ENCODE measurements at places on chromosomes 12 and 14.
A peak's percentile ranks its signal among the peaks of the same experiment; 100 is the strongest.

DNA sequence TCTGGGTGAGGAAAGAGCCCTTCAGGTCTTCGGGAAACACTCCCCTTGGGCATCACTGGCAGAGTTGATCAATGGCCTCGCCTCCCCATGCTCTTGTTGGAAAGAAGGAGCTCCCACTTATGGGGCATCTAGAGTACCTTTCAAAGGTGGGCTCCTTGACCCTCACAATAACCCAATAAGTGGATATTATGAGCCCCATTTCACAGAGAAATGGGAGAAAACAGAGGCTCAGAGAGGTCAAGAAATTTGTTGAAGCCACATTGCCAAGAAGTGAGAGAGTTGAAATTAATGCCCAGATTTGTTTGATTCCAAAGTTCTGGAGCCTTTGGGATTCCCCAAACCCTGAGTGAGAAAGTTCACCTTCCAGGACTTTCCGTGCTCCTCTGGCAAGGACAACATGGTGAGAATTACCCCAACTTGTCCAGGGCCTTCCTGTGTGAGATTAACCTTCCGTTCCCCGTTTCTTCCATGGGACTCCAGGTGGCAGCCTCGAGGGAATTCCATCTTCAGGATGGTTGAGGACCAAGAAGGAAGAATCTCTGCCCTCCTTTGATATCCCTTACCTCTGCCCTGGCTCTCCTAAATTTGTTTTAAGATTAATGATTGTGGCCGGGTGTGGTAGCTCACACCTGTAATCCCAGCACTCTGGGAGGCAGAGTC lies 7.5 kb upstream of the CHD4 start:
- DNase-seq, result peak; percentile 82

- peak; percentile 61 for DNase-seq
These were observed 373.5 kb upstream of the OR4E1 start for GRCh38 chr14:22047115-22047514.

DNA sequence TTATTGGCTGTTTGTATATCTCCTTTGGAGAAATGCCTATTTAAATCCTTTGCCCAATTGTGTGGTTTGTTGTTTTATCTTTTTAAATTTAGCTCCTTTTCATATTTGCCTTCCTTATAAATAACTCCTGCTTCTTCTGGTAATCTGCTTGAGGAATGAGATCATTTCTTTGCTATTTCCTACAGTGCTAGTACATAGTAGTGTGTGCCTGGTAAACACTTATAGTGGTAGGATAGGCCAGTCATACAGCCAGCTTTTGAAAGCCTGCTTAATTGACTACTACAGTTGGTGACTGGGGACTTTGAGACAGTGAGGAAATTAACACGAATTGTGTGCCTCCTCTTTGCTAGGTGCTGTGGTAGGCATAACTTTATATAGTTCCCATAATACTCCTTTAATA lies 68.7 kb downstream of the BORCS5 start:
- no peak for DNase-seq

DNA sequence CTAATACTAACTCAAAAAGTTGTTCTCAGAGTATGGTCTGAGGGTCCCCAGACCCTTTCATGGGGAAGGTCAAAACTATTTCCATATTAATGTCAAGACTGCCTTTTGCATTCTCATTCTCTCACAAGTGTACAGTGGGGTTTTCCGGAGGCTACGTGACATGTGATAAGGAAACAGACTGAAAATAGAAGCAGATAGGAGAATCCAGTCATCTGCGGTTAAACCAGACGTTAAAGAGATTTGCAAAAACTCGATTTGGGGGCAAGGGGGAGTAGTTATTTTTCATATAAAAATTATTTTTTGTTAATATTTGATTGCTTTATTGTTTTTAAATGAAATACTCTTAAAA lies 1.0 kb upstream of the NAP1L1 start:
- no peak for DNase-seq

DNA sequence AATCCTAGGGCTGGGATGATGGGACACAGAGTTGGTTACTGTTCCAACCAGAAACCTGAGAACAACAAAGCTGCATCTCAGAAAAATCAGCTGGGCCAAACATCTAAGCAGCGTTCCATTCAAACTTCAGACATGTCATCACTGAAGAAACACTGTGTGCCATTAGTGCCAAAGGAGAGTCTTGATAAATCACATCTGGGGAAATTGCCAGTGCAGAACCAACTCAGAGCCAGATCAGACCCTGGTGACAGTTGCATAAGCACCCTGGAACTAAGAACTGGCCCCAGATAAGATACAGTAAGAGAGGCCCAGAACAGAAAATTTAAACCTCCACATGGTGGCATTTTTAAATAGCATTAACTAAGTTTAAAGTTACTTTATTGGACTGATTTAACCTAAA lies 482.8 kb downstream of the PRKD1 start:
- DNase-seq, result no peak

- peak; percentile 68 for DNase-seq
These were observed 9.0 kb downstream of the RPS6KL1 start for GRCh38 chr14:74913986-74914573.

GRCh38 chr12:49809906-49810389 lies 18.3 kb downstream of the NCKAP5L start:
- no peak for DNase-seq

DNA sequence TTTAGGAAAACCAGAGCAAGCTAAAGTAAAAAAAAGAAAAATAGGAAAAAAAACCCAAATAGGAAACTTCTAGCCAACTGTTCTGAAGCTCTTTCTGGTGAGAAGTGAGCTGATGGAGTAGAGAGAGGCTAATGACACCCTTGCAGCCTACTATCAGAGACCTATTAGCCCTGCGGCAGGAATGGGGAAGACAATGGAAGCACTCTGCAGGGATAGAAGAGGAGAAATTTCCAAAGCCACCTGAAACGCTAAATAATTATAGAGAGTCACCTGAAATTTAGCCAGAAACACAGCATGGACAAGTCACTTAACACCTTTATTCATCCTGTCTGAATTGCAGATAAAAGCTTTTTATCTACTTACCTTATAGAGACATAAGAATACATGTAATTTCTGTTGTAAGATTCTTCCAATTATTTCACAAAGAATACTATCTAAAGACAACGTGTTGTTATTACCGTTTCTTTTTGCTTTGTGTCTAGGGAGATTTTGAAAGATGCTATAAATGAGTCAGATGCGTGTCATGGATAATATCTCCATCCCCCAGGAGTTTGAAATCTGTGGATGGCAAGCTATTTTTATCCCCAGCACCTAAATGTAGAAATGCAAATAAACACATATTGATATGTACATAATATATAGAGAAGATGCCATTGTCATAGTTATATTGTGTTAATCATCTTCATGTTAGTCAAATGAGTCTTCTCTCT lies 138.6 kb downstream of the TPH2 start:
- peak; percentile 25 for DNase-seq

GRCh38 chr12:85804663-85805062 lies 31.5 kb downstream of the RASSF9 start:
- no peak for DNase-seq

- no peak for DNase-seq
These were observed 29.1 kb upstream of the KCNK10 start for GRCh38 chr14:88351966-88352691.

DNA sequence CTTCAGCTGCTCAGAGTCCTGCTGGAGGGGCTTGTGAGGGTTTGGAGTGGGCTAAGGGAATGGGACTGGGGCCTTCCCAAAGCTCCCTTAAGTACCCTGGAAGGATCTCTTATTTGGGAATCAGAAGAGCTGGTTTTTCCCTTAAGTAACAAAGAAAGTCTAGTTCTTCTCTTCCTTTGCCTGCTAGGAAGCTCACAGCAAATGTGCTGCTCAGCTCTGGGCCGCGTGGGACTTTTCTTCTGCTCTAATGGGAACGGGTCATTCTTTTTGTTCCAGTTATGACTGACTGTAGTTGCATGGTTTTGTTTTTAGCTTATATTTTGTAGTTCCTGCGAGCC lies 6.0 kb downstream of the KIF26A start:
- no peak for DNase-seq

Data from mesendoderm (in vitro differentiated cells).